ENCODE measurements at places on chromosomes 6 and 20.

DNA sequence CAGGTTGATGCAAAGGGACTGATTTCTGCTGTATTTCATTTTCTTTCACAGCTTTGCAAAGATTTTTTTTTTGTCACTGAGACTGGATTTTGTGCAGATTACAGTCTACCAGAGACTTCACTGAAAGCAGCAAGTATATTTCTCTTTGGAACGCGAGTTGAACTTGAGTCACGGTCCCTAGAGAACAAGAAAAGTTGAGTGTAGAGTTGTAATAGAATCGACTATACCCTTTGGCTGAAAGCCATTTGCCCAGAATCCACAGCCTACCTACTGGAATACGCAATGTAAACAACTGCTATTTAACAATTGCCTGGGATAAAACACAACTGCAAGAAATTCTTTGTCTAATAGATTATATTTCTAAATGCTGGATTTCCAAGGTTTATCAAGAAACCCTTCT is 520.6 kb downstream of the HDGFL1 start:
- no peak for DNase-seq

DNA sequence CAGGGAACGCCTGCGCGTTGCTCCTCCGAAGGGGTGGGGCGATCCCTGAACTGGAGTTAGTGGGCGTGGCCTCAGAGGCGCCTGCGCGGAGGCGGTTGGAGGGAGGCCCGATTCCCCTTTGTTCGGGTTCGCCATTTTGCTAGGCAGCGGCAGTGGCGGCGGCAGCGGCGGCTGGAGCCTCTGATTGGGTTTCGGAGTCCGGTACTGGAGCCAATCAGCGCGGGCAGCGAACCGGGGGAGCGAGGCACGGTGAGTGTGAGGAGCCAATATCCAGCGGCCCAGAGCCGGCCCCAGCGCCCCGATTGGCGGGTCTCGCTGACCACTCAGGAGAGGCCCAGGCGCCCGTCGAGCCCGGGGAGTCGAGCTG is at the start of gene NFYA:
Gene NFYA (plus strand): TSS at position 139 of the 367 bp plus-strand sequence. CDS start 6,116 bp downstream, outside the sequence.
- peak; percentile 99 for DNase-seq

GRCh38 chr6:134429861-134430380 is 112.0 kb upstream of the SGK1 start:
- DNase-seq = no peak

DNA sequence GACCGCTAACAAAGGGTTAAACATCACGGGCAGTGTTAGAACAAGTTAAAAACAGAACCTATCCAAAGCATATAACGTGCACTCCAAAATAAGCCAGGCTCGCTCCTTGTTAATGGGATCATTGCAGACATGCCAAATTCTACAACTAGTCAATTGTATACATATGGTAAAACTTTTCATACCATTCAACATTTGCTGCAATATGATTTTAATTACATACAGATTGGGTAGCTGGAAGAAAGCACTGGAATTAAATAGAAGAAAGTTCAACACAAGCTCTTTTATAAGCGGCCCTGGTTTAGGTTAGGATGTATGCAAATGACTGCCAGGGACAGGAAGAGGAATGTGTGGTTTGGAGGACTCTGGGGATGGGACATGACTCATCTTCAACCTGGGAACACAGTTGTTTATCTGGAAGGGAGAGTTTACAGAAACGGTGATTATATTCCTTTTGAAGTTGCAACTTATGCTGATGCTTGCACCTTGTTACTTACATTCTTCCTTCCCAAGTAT is 62.5 kb upstream of the TIAM2 start:
- DNase-seq = no peak

- DNase-seq = no peak
Observed at GRCh38 chr6:79842376-79843040, 104.8 kb downstream of the ELOVL4 start.

DNA sequence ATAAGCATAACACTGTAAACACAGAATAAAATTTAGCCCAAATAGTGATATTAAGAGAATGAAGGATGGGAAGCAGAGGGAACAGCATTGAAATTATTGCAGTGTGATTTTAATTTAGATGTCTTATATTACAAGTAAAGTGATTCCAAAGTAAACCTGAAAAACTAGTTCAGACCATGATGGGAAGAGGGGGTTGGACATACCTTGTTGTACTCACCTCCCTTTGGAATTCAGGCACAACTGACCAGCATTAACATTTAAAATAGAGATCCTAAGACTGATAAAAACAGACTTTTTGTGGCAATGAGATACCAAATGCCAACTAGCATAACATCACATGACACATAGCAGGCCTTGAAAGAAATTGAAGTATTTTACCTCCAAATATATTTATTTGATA is 262.6 kb upstream of the PRND start:
- no peak for DNase-seq

DNA sequence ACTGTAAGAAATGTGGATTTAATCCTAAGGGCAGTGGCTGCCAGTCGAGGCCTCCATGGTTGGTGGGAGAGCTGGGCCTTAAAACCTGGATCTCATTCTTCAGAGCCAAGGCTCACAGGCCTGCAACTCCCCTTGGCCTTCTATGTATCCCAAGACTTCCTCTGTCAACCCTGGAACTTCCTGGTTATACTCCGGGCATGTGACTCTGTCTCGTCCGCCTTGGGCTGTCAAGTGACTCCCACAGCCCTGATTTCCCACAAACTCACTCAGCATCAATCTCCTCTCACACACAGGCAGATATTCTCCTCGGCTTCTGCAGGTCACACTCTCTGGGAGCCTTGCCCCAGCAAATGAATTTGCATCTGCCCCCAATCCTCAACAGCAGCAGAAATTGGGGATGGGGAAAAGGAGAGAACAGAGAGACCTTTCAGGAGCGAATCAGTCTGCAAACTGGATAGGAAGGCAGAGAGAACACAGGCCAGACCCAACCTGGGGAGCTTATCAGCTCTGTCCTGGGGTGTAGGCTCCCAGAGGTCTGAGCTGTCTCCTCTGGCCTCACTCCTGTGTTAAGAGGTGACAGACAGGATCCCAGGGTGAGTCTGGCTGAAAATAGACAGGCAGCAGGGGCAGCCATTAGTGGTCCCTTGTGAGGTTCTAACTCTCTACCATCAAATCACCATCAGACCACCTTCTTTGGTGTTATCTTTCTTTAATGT is 30.4 kb upstream of the PREX1 start:
- DNase-seq = no peak

DNA sequence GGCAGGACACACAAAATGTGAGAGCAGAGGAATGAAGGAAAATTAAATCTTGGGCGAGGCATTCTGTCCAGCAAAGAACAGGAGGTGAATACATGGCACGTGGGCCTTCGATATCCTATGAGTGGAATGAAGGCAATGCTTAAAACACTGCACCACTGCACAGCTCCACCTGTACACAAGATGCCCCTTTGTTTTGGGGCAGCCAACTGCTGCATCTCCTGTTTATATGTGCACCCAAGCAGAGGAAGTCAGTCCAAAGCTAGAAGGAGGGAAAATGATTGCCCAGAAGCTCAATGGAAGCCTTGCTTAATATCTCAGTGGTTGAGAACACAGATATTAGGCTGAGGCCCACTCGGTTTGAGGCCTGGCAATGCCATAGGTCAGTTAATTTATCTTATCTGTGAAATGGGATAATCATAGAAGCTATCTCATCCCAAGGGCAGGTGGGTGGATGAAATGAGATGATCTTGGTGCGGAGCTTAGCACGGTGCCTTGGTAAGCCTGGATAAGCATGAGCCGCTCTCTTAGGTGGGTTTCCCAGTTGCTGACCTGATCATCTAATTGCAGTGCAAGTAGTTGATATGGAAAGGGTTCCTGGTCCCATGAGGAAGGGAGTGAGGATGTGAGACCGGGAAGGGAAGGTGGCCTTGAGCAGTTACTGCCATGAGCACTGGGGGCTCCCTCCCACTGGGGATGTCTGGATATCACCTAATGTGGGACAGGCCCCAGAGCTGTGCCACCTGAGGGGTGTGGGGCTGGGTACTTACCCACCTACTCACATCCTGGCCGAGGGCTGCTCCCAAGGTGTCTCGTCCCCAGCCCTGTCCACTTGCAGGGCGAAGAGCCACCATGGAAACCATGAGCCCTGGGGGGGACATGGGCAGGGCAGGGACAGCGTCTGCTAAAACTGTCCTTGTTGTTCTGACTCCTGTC is 9.9 kb downstream of the BANF2 start:
- DNase-seq = no peak

- no peak for DNase-seq
Observed at GRCh38 chr6:126040826-126041225, 54.5 kb downstream of the TRMT11 start.

DNA sequence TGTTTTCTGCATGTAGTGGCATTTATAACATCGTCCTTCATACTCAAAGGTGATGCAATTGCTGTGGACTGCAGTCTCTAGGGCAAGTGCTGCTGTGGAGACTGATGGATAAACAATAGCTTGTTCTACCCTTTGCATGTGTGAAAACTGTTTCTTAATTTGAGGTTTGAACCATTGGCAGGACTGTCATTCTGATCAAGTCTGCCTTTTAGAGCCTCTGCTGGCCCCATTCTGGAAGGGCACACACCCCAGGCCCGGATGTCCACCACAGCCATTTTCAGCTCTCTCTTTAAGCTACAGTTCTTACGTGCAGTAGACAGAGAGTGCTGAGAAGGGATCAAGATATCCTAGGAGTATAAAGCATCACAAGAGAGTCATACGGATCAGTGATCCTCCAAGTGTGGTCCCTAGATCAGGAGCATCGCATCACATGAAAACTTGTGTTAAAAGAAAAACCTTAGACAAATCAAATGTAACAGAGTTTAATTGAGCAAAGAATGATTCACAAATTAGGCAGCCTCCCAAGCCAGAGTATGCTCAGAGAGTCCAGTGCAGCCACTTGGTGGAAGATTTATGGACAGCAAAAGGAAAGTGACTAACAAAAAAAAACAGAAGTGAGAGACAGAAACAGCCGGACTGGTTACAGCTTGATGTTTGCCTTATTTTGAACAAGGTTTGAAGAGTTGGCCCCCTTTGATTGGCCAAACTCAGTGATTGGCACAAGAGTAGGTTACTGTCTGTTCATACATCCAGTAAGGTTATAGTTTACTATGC is 52.0 kb downstream of the FRK start:
- DNase-seq = peak; percentile 53

DNA sequence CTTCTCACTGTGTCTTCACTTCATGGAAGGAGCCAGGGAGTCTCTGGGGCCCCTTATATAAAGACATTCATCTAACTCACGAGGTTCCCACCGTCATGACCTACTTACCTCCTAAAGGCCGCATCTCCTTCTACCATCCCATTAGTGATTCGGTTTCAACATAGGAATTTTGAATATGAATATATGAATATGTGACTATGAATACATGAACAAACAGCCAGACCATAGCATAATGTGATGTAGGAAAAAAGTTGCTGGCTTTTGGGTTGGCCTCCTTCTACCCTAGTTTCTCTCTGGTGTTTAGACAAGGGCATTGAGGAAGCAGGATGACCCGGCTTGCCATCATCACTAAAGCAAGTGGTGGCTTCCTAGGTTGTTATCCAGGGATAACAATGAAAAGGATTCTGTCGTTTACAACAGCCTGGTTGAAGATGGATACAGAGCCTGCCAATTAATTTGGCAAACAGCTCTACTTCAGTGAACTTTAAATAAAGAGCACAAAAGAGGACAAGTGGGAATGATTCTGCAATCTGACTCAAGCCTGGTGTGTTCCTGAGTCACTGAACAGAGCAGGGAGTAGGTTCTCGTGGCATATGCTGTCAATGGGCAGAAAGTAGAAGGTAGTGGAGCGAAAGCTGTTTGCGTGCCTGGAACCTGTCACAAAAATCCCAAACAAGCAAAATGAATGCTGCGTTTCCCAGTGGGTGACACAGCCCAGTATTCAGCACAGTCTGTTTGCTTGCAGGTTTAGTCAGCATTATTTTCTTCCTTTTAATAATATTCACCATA is 44.0 kb upstream of the DOK5 start:
- no peak for DNase-seq

DNA sequence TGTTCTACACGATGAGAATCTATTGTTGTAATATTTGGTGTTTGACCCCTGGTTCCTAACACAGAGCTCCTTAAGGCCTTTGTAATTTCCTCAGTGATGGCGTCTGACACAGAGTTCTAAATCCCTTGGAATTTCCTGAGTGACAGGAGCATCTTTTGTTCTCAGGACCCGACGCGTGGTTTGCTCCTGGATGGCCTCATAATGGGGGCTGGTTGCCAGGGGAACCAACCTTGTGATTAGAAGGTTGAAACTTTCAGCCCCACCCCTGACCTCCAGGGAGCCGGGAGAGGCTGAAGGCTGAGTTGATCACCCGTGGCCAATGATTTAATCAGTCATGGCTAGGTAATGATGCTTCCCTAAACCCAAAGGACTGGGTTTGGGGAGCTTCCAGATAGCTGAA is 20.5 kb upstream of the ZNF133 start:
- DNase-seq = no peak

GRCh38 chr6:22082218-22082617 is 214.6 kb downstream of the PRL start:
- DNase-seq = no peak

DNA sequence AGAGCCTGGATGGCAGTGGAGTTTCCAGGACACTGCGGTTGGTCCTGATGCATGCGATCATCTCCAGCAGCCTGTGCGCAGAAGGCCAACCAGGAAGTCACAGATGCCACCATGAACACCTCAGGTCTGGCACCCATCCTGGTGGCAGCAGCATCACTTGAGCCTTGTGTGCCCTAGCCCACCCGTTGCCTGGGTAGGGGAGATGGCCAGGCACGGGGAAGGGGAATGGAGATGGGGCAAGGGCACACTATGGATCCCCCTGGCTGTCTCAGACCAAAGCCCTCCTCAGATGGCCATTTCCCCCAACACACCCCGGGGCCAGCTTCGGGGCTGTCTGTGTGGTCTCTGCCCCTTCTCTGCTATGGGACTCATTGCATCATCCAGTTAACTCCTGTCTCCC is 58.3 kb downstream of the GNAS-AS1 start:
- no peak for DNase-seq

DNA sequence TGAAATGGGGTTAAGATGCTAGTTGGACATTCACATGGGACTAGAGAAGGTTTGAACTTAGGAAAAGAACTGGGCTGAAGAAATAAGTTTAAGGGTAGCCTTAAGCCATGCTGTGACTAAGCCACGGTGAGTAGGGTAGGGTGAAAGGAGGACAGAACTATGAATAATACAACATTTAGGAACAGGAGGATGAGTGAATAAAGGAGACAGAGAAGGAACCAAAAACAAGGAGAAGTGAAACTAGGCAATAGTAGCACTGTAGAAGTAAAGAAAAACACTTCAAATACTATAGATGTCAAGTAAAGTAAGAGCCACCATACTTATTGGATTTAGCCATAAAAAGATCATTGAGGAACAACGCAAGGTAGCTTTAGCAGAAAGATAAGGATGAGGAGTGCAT is 111.2 kb downstream of the KCNQ5 start:
- no peak for DNase-seq

GRCh38 chr6:37583261-37583660 is 83.6 kb upstream of the CCDC167 start:
- no peak for DNase-seq
